ENCODE measurements at places on chromosomes 2 and 18.
A peak's percentile ranks its signal among the peaks of the same experiment; 100 is the strongest.

DNA sequence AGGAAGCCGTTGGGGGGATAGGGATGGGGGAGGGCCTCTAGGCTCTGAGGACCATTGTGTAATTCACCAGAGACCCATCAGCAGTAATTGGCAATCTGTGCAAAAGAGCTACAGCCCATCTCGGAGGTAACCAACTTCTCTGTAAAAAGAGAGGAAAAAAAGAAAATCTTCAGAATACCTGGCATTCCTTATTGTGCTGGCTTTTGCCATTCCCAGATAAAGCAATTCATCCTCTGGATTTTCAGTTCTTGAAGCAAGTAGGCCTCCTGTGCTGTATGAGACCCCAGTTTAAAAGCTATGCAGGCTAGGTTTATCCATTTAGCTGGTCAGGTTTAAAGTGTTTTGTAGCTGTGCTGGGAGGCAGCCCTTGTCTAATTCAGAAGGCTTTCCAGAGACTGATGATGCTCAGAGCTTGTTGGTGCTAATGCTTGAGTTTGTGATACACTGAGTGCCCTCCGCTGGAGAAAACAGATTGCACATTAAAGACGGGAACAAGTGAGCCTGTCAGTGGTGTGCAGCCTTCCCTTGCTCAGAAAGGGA, at the start of gene LRRTM4:
LRRTM4 (minus strand) TSS at position 446 of the 540 bp plus-strand sequence.
- DNase-seq, result no peak

GRCh38 chr2:37117566-37117965, 33.2 kb downstream of the GPATCH11 start:
- DNase-seq, result no peak

GRCh38 chr2:236375973-236376476, 111.8 kb upstream of the ASB18 start:
- DNase-seq, result no peak

DNA sequence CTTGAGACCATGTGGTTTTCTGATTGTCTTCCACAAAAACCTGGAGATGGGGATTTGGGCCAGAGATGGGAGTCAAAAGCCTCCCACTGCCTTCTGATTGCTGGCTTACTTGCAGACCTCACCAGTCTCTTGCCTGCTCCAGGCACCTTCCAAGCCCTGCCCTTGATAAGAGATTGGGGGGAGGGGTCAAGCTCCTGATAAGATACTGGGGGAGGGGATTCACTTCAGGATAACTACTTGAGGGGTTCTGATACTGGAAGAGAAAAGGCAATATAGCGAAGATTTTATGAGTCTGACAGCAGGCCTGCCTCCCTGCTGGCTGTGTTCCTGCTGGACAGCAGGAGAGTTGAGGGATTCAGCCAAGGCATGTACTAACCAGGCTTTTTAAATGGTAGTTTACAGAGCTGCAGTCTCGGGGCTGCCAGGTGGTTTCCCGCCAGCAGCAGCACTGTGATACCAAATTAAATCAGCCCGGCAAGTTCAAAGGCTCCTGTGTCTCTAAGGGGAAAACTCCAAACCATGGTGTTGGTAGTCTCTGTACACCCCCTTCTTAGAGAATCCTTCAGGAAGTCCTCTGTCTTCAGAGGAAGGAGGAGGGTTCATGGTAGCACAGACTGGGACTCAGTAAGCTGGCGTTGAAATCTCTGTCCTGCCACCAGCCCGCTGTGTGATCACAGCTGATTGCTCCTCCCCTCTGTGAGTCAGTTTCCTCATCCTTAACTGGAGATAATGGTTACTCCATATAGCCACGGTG, 58.3 kb downstream of the FBXO36 start:
- no peak for DNase-seq

GRCh38 chr18:71707985-71708500, 836.1 kb downstream of the CBLN2 start:
- DNase-seq, result no peak

DNA sequence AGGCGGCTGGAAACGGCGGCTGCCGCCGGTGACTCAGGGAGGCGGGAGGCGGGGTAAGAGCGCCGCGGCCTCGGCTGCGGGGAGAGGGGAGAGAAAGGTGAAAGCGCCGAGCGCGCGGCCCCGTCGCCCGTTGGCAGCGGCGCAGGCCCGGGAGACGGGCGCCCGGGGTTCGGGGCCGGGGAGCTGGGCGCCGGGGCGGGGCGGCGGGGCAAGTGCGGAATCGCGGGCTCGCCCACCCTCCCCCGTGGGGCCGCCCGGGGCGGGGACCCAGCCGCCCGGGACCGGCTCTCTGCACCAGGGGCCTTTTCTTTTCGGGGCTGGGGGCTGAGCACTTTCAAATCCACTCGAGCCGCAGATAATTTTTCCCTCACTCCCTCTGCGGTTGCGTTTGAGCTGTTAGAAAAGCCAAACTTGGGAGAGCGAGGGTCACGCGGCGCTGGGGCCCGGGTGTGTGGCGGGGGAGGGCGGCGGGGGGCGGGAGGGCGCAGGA, 266 bp downstream of the KDM3A start:
- peak; percentile 13 for DNase-seq

DNA sequence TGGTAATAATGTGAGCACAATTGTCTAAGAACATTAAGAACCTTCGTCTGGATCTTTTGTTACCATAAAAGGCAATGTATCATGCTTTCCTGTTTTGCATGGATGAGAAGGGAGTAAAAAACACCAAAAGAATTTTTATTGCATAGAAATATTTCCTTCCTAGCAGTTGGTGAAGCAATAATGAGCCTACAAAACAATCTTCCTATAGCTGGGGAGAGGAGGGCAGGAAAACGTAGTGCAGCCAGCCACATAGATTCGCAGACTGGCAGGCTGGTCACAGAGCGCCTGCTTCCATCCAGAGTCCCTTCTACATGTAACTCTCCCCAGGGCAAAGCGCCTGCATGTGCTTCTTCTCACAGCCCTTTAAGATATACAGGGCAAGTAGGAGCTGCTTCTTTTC, 190.4 kb downstream of the BABAM2 start:
- DNase-seq, result no peak

- no peak for DNase-seq
Measured at GRCh38 chr18:74534981-74535649, 815 bp downstream of the CNDP1 start.
